ENCODE measurements at places on chromosomes 11 and 22. TPM values are rescaled to one million over a fixed set of nuclear protein-coding genes. Genes with fewer than 3 reads are reported as not detected.

The MRPL48 gene
- polyA plus RNA-seq, result 44.7 TPM

The TRIM49C gene
- not detected for polyA plus RNA-seq

The CARNS1 gene
- 3.0 TPM for polyA plus RNA-seq

The POU2F3 gene
- polyA plus RNA-seq, result 0.94 TPM

The MOGAT2 gene
- polyA plus RNA-seq, result not detected

The C22orf42 gene
- not detected for polyA plus RNA-seq

The RTN4R gene
- polyA plus RNA-seq, result 4.6 TPM
